ENCODE measurements at places on chromosomes 11 and 22.

GRCh38 chr22:36252754-36253522, at the start of gene APOL1:
Gene APOL1, plus strand, starts transcription at chr22:36253133. Its CDS starts 1,823 bp downstream, at chr22:36254956.
- DNase-seq, result no peak

- DNase-seq, result no peak
These were observed 58.6 kb downstream of the UVRAG start for GRCh38 chr11:75873417-75874221.

- no peak for DNase-seq
These were observed 35.6 kb downstream of the GAS2 start for GRCh38 chr11:22702031-22702430.

DNA sequence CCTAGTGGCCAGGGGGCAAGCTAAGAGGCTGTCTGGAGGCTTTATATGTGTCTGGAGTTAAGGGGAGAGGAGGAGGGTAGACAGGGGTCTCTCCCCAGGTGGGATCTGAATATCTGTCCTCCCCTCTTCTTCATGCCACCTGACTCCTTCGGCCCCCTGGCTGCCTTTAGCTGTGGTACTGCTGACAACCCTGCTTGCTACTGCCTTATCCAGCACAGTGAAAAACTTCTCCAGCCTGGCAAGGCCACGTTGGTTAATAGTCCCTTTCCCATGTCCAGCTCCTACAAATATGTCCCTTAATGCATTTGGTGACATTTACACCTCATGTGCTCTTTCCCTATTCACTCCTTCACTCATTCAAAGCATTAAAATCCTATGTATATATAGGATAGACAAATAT, 42.4 kb upstream of the NNMT start:
- no peak for DNase-seq

GRCh38 chr11:119388103-119388502, 6.6 kb upstream of the USP2 start:
- no peak for DNase-seq

DNA sequence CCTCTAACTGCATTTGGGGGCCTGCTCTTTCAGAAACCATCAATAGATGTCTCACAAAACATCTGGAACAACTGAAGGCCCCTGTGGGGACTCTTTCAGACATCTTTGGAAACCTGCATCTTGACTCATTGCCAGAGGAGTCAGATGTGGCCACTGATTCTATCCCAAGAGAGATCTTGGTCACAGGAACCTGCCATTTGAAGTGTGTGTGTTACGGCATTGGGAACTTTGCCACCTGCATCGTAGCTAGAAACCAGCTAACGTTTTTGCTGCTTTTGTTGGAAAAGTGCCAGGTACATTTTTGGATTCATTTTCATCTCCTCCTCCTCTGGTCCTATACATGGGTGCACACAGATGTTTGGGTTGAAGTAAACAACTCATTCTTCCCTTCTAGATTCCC, 4.3 kb downstream of the SRRD start:
- no peak for DNase-seq

DNA sequence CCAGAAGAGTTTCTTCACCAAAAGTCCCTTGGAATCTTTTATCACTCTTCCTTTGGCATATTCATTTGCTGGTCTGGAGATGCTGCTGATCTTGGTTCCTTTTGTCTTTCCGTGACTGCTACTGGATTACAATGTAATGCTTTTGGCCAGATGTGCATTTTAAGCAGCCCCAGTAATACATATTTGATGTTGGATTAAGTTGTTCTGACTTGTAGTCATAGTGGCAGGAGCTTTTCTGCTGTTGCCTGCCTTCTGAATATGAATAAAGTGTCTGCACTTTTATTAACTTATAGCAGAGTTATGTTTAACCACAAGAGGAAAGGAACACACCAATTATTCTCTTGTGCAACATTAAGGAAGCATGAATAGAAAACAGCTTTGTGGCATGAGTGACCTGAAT, 360.0 kb upstream of the DDI1 start:
- DNase-seq, result no peak

DNA sequence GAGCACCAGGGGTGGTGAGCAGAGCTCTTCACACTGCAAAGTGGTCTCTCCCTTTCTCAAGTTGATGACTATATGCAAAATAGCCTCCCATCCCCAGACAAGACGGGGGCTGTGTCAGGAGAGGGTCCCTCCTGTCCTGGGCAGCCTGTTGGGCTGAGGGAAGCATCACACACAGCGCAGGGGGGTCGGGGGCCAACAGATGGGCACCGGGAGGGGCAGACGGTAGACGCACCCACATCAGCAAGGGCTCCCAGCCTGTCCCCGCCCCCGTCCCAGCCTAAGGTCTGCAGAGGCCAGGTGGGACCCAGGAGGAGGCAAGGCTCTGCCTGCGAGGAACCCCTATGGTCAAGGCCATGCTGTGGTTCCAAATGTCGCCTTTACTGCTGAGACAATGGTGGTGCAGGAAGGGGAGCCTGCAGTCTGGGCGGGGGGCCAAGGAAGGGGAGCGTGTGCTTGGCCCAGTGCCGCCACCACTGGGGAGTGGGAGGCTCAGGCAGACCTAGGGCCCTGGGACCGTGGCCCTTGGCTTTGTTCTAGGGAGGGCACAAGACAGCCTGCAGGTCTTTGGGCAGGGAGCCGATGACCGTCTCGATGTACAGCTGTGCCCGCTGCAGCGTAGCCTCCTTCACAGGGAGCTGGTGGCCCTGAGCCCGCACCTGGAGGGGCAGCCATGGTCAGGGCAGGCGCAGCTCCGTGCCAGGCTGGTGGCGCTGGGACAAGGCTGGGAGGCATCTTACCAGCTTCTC, 4.3 kb upstream of the PLXNB2 start:
- no peak for DNase-seq

DNA sequence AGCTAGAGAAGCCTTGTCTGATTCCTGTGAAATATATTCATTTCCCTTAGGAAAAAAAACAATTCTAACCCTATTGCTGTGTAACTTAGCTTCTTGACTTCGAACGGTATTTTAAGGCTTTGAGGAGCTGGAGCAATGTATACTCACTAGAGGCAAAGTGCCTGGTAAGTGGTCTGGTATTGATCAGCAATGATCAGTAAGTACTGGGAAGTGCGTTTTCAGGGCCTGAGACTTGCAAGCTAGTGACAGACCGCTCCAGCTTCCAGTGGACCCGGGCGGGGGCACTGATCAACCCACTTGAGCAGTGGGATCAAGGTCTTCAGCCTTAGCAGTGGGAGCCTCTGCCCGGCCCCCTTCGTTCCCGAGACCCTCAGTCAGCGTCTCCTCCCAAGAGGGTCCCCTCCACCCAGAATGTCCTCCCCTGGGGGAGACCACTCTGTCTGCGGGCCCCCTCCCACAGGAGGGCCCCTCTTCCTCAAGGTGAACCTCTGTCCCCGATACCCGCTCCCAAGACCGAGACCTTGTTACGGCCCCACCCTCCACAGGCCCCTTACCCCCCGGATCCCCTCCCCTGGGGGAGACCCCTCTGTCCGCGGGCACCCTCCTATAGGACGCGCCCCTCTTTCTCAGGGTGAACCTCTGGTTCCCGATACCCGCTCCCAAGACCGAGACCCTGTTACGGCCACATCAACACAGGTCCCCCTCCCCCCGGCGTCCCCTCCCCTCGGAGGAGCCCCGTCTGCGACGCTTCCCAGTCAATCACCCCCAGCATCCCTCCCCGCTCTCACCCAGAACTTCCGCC, 452 bp upstream of the ATXN10 start:
- DNase-seq, result peak; percentile 72

DNA sequence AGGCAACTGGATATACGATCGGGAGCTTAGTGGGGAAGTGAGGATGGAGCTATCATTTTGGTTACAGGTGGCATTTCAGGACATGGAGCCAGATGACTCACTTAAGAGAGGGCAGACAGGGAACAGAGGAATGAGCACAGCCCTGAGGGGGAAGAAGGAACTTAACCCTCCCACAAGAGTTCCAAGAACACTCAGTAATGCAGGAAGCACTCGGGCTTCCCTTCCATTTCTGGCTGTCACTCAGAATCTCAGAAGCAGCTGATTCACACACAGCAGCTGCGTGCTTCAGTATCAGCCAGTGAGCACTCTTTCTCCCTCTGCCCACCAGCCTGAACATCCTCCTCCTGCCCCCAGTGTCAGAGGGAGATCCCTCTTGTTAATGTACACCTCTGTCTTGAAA, 34.8 kb downstream of the EFCAB6 start:
- DNase-seq, result peak; percentile 48

DNA sequence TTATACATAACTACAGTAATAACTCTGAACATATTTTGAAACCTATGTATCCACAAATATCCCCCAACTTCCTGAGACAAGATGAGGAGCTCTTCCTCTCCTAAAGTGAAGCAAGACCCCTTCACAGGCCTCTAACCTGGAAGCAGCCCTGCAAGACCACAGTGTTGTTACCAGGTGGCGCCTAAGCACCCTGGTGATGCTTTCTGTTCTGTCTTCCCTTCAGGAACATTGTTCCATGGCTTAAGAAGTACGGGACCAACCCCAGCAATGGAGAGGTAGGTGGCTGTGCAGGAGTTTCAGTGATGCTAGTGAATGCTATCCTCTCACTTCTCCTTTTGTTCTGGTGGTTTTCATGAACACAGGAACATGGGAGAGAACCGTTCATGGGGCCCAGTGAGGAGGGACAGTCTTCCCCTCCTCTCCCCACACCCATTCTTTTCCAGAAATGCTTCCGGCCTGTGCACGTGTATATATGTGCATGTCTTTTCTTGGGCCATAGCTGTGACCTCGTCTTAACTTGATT, 6.4 kb downstream of the PPIL2 start:
- DNase-seq, result no peak

DNA sequence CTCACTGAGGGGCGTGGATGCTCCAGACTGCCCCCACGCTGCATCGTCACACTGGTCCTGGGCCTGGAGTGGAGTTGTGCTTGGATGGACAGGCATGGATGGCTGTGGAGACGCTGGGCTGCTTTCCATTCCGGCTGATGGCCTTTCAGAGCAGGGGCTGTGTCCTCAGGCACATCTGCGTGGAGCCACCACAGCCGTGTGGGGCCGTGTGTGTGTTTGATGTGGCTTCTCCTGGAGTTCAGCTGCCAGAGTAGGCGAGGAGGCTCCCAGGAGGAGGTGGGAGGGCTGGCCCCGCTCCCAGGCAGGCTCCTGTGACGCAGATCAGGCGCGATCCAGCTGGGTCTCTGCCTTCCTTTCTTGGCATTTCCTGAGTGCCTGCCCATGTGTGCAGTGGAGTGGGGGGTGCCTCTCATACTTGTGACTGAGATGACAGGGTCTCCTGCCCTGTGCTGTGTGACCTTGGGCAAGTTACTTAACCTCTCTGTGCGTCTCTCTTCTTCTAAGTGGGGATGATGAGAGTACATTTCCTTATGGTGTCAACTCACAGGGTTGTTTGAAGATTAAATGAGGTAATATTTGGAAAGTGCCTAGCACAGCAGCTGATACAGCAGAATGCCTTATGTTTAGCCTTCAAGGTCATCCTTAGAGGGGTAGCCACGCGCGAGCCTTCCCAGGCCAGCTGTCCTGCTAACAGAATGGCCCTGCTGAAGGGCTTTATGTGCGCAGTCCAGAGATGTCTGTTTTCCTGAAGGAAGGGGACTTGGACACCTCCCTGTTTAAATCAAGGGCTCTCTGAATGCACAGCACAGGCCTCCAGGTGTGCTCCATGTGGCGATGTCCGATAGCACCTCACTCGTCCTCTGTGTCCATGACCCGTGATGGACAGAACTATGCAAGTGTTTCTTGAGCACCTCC, 33.5 kb downstream of the GLB1L2 start:
- no peak for DNase-seq

GRCh38 chr11:117852309-117852708, 24.1 kb downstream of the FXYD6 start:
- DNase-seq, result no peak

DNA sequence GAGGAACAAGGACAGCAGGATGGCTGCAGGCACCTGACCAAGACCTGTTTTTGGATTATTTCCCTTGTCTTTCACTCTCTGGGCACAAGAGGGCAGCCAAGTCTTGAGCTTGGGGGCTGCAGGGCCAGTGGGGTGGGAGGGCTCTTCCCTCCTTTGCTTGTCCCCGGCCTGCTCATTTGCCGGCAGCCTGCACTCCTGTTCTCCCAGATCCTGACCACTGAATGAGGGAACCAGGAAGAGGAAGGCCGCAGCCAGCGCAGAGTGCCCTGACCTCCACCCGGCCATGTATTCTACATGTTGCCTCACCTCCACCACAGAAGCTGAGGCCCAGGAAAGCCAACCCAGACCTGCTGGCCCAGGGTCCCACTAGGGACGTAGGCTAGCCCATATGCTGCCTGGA, 15.5 kb upstream of the NNMT start:
- peak; percentile 86 for DNase-seq

DNA sequence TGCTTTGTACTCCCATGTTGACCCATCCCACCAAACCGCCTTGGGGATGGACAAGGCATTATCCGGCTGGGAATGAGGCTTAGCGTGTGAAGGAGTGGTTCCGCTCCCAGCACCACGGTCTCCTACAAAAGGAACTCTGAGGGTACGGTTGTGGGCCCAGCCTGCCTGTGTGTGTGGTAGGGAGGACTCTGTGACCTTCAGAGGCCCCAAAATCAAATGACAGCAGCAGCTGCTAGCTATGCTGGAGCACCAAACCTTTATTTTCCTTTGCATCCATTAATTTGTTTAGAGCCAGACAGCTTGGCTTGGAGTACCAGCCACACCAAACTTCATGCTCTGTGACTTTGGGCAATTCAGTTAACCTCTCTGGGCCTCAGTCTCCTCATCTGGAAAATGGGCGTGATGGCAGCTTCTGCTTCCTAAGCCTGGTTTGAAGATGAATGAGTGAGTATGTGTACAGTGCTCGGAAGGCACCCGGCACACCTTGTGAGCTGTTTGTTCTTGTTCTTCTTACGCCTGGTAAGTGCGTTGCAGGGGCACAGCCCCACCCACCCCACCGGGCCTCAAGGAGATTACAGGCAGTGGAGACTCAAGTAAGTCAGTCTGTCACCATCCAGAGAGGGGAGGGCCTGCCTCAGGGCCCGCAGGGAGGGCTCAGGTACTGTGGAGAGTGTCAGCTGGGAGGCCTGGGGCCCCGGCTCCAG, 25.3 kb downstream of the MB start:
- no peak for DNase-seq

- no peak for DNase-seq
These were observed 17.9 kb upstream of the POGLUT3 start for GRCh38 chr11:108516125-108516524.

GRCh38 chr11:121134741-121135312, 33.8 kb downstream of the TECTA start:
- DNase-seq, result no peak

Measured in HTR-8/SVneo (cell line).